Sciatic nerve (tissue), 2 donors: ENCODE measurements at places on chromosomes 6 and 20.

DNA sequence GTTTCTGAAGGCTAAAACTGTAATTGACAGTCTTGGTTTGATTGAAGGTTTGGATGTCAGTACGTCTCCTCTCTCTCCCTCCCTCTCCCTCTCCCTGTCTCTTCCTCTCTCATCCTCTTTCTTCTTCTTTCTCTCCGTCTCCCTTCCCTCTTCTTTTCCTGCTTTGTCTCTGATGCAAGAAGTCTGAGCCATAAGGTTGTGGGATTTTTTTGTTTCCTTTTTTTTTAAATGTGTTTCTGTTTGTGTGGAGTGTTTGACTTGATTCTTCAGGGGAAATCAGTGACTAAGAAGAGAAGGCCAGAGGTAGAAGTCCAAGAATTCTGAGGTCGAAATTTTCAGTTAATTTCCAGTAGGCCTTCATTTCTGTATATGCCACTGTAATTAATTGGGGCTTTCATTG, 111.9 kb downstream of the FOXO3 start:
- DNase-seq, result no peak

GRCh38 chr6:22447249-22448196, 121.8 kb upstream of the HDGFL1 start:
- no peak for DNase-seq

DNA sequence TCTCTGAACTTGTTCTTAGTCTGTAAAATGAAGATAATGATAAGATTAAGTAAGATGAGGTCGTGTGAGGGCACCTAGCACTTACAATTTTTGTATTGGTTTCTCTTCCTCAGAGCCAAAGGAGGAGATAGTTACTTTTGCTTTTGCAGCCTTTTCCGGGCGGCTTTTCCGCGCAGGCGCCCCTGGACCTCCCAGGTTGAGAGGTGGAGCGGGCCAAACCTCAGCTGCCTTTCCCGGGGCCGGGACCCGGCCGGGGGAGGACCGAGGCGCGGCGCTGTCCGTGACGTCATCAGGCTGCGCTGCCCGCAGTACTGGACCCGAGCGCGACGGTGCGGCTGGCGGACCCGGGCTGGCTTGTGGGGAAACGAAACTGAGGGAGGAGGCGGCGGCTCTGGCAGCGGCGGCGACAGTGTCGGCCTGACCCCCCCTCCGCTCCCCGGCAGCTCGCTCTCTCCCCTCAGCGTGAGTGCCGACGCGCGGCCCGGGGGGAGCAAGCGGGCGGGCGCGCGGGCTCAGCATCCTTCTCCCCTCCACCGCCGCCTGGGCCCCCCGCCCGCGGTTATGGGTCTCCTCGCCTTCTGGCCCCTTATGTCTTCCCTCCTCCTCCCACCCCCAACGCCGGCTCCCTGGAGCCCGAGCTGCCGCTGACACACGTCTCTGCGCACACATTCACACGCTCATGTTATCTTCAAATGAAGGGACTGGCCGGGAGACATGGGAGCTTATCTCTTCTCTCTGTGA, at the start of gene CMTR1:
TSS of gene CMTR1 (plus strand) at position 306 of the 741 bp plus-strand sequence. CDS start 2,409 bp downstream, outside the sequence.
- peak; percentile 97 for DNase-seq

DNA sequence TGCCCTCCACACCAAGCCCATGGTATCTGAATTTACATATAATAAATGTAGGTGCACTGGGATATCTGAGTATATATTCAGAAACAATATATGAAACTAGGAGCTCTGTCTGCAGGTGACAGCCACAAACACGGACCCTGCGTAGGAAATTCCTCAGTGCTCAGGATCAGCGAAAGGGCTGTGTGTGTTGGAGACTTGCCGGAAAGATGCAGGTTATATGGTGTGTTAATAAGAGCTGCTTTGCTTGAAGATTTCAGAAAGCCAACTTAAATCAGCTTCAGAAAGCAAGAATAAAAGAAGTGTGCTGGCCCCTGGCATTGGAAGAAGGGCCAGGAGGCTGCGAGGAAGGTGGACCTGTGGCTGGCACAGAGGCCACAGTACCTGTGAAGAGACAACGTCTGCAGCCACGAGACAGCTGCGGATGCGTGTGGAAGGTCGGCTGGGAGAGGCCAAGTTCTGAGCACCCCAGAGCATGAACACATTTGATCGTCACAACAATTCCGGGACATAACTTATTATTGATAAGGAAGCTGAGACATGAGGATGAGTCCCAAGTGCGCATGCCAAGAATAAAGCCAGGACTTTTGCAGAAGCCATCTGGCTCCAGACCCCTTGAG, 183.2 kb downstream of the DLL1 start:
- no peak for DNase-seq

GRCh38 chr6:108211671-108212070, 45.8 kb downstream of the NR2E1 start:
- no peak for DNase-seq

GRCh38 chr20:59005523-59006166, 1.4 kb downstream of the CTSZ start:
- DNase-seq, result no peak

DNA sequence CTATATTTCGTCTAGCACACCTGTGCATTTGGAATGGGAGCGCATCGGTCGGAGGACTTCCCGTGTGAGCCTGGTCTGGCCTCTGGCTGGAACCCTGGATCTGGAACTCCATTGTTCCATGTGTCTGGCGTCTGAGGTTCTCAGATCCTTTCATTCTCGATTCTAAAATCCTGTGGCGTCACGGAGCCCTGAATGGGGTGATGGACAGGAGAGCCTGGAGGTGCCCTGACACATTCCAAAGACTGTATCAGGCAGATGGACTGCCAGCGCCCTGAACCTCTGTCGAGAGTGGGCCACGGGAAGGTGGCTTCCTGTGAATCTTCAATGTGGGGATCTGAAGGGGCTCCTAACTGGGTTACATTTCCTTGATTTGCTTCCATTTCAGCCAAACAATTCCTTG, 20.6 kb downstream of the MYH7B start:
- no peak for DNase-seq

GRCh38 chr6:105373481-105373880, 29.4 kb downstream of the PREP start:
- DNase-seq, result no peak

- no peak for DNase-seq
Measured at GRCh38 chr20:21739161-21739560, 33.7 kb downstream of the PAX1 start.

DNA sequence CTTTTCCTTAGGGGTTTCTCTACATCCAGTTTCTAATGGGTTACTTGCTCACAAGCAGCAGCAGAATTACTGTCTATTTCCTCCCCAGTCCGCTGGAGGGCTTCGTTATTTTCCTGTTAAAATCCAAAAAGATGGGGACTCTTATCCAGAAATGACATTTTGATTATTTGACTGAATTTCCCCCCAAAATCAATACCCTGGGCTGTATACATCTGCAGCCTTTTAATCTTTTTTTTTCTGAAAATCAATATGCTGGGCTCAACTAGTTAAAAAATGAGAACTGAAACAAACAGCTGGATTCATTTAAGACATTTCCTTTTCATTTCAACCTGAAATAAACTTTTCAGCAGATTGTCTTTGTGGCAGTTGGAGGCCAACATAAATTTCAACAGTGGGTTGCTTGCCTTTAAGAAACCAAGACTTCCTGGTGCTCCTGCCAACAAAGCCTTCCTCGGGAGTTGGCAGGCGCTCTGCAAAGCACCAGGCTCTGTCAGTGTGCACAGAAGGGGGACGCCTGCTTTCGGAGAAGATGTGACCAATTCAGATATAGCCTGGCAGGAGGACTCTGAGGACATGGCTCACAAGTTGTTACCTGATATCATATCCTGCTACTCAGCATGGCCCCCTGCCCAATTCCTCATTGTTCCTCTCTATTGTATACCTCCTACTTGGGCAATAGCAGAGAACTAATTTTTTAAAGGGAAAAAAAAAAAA, 204.7 kb upstream of the ARG1 start:
- no peak for DNase-seq

GRCh38 chr20:37903317-37904007, 535 bp downstream of the VSTM2L start:
- no peak for DNase-seq

GRCh38 chr6:108078191-108078590, 3.6 kb upstream of the OSTM1 start:
- no peak for DNase-seq

DNA sequence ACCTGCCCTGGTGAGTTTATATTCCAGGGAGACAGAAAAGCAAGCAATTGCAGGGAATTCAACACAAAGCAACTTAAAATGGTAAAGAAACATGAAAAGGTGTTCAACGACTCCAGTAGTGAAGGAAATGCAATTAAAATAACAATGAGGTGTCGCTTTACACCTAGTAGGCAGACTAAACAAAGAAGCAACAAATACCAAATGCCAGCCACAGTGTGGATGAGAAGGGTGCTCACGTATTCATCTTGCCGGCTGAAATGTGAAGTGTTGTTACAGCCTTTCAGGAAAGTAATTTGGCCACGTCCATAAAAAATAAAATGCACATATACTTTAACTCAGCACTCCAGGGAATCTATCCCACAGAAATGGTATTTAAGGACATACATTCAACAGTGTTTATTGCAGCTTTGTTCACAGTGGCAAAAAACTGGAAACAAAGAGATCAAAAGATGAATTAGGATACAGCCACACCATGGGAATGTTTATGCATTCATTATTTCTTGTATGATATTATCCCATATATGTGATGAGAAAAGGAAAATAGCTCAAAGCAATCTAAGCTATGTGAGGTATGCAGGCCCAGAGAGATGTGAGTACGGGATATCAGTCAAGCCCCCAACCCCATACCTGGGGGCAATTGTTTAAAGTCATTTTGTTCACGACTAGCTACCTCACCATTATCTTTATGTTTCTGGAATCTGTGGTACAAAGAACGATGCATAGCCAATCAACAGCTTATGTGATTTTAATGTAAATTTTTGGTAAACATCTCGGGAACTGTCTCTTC, 266.0 kb upstream of the SOX4 start:
- no peak for DNase-seq

DNA sequence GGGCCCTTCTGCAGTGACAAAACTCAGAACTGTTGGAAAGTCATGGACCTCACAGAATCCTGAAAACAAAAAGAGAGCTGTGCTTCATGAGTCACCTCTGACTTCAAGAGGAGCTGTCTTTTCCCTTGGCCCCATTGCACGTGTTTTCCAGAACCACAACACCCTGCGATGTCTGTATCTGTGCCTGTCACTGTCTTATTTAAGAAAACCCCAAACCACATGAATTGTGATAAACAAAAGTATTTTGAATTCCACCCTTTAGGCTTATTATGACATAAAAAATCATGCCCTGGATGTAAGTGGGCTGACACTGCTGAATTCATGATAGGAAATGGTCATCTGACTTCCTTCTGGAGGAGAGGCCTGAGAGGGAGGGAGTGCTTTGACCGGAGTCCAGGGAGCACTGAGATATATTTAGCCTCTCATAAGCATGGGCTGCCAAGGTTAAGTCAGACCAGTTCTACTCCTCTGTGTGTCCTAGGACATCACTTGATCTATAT, 96.4 kb upstream of the DUSP22 start:
- no peak for DNase-seq

DNA sequence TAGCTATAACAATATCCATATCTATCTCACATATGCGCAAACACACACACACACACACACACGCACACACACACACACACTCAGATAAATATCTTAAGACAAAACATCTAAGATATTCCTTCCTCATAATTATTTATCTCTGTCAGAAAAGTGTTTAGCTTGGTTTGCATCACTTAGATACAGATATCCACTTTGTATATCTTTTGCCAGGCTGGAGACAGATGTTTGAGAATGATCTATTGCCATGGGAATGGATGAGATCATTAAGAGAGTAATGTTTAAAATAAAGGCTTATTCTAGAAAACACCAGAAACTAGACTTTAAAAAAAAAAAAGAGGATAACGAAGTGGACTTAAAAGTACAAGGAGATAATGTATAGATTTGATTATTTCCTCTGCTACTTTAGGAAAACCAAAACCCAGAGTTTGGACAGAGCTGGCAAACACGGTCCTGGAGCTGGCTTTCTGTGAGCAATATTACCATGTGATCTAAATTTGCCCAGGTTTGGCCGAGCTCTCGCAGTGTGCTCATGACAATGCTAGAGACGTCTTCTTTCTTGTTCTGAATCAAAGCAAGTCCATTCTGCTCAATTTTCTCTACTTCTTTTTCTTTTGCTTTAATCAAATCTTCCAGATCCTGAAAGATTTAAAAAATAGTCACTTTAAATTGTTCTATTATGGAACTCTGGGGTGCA, 411.8 kb downstream of the SYNE1 start:
- no peak for DNase-seq

DNA sequence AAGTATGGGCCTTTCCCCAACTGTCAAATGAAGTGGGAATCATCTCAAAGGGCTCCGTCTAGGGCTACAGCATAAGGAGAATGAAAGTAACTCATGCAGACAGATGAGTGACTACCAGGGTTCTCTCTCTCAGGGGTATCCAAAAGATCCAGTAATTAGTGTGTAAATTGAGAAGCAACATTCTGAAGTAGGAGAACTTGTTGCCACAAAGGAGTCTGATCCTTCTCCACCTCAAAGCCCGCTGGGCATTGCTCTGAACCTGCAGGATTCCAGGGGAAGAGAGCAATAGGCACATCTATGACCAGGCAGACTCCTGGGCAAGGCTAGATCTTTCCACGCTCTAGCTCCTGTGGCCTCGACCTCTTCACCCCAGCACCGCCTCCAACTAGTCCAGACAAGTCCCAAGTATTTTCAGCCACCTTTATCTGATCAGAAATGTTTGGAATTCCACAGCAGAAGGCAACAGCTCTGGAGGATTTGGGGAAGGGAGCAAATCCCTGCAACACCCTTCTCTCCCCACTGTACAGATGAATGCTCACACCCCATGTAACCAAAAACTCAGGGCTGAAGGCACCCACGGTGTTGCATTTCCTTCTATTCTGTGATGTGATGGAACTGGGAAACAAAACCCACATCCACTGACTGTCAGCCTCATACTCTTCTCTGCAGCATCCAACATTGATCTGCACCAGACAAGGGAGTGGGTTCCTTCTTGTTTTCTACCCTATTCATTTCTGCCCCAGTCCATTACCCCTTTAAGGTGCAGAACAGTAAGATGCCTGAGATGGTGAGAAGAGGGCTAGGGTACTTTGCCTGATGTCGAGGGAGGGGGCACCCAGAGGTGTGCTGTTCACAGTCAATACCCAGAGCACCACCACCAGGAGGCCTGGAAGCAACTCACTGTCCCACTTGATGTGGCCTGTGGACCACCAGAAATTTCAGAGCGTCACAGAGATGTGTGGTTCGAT, 41.0 kb downstream of the COX4I2 start:
- no peak for DNase-seq

DNA sequence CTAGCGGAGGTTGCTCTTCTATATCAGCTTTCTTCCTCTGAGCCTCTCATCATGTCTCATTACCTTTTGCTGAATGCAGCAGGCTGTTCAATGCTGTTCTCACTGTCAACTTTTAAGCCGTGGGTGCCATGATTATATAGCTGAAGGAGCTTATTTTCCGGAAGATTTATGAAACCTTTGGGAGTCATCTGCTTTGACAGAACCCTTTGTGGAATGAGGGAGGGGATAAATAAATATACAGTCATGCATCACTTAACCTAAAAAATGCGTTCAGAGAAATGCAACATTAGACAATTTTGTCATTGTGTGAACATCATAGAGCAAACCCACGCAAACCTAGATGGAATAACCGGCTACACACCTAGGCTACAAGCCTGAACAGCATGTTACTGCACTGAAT, 102.2 kb upstream of the AKAP12 start:
- DNase-seq, result no peak
